Spinal cord (tissue), 10 donors: ENCODE measurements at places on chromosomes 4 and X. TPM values are rescaled to one million over a fixed set of nuclear protein-coding genes. Genes with fewer than 3 reads are reported as not detected.

DNA sequence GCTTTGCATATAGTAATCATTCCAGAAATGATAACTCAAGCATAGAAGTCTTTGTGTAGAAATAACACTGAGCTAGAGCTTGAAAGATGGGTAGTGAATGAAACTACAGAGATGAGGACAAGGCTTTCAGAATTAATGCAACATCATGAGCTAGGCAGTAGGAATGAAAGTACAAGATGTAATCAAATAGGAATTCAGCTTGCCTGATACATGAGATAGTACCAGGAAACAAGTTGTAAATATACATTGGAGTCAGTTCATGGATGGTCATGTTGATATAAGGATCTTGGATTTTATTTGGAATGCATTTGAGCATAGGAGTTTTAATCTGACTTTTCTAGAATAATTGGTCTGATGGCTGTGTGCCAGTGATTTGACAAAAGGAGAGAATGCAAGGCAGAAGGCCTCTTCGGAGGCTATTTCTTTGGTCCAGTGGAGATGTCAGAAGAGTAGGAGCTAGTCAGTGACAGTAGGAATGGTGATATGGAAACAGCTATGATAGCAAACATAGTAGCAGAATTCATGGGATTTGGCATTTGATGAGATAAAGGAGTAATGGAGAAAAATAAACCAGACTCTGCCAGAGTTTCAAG is 206.4 kb upstream of the PACRGL start:
- DNase-seq = no peak

DNA sequence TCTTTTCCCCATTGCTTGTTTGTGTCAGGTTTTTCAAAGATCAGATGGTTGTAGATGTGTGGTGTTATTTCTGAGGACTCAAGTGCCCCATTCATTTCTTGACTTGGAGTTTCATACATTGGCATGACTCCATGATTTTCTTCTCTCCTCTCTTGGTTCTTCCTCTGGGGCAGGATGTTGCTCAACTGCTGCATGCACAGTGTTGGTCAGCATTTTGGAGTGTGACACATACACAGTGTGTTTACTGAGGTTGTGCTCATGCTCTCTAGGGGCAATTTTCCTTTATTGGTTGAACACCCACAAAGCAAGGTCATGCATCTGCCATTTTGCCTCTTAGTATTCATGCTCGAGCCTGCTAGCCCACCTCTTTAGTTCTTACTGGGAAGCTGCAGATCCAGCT is 1993.8 kb downstream of the ARAP2 start:
- DNase-seq = no peak

DNA sequence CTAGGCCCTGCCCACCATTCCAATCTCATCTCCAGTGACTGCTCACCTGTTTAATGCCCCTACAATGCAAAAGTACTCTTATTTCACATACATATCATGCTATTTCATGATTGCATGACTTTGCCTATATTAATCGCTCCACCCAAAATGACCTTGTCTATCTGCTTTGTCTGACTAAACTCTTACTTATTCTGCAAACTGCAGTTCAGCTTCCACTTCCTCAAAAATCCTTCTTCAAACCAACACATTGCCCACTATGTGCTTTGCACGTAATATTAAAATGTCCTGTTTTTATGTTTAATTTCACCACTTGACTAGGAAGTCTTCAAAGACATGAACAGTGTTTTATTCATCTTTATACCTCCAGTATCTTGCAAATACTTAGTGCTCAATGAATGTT is 229.6 kb downstream of the OPHN1 start:
- no peak for DNase-seq

DNA sequence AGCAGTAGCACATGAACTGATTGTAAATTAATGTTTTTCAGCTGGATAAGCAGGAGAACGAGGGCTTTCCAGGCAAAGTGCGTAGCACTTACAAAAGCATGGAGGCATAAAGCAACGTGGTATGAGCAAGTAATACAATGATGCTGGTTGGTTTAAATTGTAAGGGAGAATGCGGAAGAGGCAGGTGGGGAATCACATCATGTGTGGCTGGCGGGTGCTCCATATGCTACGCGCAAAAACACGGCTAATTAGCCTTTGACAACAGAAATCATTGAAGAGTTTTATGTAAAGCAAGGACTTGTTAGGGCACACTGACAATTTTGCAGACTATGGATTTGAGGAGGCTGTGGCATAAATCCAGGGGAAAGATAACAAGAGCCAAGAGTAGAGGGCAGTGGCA is 14.6 kb downstream of the SYTL4 start:
- peak; percentile 38 for DNase-seq

- DNase-seq = no peak
These were observed 315.1 kb upstream of the ADGRL3 start for GRCh38 chr4:60885011-60885410.

- no peak for DNase-seq
These were observed 3.6 kb downstream of the CASP6 start for GRCh38 chr4:109699553-109700225.

GRCh38 chr4:26139310-26139924 is 181.4 kb upstream of the RBPJ start:
- no peak for DNase-seq

DNA sequence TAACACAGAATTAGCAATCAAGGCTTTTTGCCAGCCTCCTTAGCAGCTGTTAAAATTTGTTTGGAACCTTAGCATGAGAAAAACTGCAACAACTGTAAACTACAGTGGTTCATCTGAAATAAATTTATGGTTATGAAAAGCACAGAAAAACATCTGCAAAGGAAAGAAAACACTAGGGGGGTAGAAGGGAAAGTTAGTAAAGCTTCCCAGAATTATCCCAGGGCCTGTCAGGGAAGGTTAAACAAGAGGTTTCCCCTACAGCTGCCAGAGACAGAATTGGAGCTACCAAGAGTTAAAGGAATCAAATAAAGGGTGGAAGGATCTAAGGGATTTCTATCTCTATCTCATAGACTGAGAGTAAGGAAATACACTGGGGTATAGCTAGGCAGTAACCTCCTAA is 234.7 kb upstream of the DIAPH2 start:
- no peak for DNase-seq

GRCh38 chr4:89356086-89356485 is 48.5 kb upstream of the GPRIN3 start:
- DNase-seq = no peak

DNA sequence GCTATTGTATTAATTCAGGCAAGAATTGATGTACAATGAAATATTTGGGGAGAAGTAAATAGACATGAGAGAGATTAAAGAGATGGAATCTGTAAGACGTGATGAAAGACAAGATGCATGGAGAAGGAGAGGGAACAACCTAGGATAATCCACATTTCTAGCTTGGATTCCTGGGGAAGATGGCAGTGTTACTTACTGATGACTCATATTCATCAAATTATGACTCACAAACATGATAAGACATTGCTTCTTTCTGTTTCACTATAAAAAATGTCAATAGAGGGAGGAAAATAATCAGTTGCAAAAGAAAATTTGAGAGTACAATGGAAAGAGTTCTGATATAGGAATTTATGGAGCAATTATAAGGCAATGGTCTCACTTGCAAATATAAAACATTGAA is 104.1 kb upstream of the BMP3 start:
- DNase-seq = no peak

DNA sequence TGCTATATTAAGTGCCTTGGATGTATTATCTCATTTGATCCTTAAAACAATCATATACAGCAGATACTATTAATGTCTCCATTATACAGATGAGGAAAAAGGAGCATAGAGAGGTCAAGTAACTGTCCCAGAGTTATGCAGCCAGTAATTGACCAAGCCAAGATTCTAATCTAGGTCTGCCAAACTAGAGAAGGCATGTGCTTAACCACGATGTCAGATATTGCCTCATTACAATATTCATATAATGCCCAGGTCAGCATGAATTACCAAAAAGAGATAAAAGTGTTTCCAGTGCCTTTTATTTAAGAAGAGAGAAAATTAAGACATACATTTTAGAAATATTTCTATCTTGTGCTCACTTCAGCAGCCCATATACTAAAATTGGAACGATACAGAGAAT is 7.1 kb downstream of the ARHGEF6 start:
- no peak for DNase-seq

DNA sequence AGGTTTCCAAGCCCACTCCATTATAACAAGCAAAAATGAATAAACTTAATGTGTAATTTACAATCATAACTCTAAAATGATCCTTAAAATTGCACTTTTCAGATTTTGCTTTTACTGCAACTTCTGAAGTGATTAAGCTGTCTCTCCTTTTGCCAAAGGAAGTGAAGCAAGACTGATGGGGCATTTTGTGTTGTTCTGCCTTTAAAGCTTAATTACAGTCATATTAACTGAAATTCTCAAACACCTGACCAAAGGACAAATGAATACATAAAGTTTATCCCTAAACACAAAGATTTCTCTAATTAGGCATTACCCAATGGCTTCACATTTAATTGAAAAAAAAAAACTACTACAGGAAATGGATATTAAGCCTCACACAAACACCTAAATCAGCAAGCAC is 101.8 kb downstream of the ATP11C start:
- no peak for DNase-seq

DNA sequence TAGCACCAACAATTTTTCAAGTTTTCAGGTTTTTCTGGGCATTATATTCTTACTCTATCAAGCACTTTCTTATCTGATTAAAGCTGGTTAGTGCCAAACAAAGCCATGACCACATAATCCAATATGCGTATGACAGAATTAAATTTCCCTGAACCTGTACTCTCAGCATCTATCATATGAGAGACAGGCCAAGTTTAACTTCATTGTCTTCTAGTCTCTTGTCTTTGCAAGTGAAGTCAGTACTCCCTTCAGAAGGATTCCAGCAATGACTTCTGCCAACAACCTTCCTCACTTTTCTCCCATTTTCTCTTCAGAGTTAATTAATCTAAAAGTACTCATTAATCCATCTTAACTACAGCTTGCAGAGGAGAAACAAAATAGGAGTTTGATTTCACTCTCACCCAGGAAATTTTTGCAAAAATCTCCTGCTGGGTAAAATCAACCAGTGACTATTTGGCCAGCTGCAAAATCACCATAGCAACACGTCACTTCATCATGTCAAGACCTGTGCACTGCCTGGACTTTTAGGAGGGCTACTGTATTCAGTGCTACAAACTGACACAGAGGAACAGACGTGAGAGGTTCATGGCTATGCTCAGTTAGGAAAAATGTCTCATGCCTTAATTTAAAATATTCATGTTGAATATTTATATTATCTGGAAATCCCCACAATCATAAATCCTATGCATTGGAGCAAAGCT is 208.4 kb downstream of the ANTXR2 start:
- peak; percentile 55 for DNase-seq

DNA sequence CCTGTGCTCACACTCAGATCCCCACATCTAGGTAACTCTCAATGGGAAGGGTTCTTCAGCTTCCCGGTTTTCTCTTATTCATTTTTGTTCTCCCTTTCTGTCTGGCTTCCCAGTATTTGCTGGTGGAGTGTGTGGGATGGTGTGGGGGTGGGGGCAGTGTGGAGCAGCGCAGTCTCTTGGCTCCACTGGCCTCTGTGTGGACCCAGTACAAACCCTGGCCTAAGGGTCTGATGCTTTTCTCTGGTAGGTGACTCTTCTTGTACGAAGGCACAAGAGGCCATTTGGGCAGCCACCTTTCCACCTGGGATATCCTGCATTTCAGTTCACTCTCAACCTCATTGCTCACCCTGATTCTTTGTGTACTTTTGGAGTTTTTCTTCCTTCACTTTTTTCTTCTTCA is 71.3 kb downstream of the NBDY start:
- no peak for DNase-seq

Gene MAGED4B
- 66.7 TPM for total RNA-seq

Gene TLR10
- total RNA-seq = 1.9 TPM

DNA sequence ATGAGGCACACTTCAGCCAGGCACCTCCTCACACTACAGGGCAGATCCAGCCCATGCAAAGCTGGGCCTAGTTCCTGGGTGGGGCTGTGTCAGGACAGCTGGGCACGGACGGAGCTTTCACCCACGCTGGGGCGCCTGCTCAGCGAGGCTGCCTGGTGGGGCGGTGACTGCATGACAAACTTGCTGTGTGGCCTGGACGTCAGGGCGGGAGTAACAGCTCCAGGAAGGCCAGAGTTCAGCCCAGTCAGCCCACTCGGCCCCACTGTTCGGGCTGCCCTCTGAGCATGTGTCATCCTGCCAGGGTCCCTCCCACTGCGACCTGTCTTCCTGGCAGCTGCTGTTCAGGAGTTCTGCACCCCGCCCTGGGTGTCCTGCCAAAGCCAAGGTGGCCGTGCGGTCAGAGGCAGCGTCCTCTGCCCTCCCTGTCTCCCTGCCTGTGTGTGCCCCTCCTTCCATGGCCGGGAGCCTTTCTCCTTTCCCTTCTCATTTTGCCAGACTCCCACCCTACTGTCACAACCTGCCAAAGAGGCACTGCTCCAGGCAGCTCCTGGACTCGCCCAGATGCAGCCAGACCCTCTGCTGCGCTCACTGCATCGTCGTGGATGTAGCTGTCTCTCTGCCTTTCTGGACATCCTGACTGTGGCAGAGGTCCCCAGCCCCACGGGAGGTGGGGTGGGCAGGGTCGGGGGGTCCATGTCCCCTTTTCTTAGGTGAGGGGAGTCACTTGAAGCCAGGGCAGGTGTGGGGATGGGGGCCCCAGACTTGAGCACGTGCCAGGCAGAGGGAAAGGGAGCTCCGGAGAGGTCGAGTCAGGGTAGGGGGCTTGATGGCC is 33.0 kb upstream of the KIAA0232 start:
- no peak for DNase-seq

Gene YY2
- total RNA-seq = 1.4 TPM

- no peak for DNase-seq
These were observed 2.1 kb upstream of the RHOH start for GRCh38 chr4:40194602-40195161.

GRCh38 chr4:136634121-136634520 is 898.2 kb downstream of the PCDH18 start:
- DNase-seq = no peak

- no peak for DNase-seq
These were observed 156.4 kb downstream of the AMELX start for GRCh38 chrX:11449613-11450012.

DNA sequence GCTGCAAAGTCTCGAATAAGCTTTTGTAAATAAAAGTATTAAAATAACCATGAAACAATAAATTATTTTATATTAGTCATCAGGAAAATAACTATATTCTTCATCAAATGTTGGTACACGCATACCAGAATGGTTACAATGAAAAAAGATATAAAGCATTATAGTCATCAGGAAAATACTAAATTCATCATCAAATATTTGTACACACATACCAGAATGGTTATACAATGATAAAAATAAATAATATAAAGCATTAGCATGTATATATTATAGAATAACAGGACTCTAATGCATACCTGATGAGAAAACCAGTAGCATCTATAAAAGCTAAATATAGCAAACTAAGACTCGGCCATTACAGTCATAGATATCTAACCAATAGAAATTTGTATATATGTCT is 202.9 kb downstream of the TRAM1L1 start:
- no peak for DNase-seq

DNA sequence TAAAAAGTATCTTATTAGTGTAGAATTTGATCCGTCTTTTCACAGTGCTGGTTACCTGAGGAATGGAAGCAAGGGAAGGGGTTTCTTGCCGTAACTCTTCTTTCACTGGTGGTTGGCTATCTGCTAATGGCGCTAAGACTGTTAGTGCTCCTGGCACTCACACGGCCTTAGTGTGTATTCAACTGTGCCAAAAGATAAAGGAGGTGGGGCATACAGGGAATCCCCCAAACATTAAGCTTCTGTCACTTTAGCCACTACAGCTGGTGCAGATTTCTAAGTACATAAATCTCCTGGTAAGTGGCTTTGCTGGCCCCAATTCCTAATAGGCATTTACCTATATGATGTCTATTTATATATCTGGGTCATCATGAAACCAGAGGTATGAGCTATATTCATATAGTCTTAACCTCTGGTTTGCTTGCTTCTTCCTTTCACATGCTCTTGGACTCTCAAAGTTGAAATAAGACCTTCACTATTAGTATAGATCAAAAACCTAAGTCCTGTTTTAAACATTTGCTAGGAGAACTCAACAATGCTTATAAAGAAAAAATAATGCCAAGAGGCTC is 95.1 kb downstream of the TSPAN7 start:
- no peak for DNase-seq
